ENCODE measurements at places on chromosomes 3 and 15.

DNA sequence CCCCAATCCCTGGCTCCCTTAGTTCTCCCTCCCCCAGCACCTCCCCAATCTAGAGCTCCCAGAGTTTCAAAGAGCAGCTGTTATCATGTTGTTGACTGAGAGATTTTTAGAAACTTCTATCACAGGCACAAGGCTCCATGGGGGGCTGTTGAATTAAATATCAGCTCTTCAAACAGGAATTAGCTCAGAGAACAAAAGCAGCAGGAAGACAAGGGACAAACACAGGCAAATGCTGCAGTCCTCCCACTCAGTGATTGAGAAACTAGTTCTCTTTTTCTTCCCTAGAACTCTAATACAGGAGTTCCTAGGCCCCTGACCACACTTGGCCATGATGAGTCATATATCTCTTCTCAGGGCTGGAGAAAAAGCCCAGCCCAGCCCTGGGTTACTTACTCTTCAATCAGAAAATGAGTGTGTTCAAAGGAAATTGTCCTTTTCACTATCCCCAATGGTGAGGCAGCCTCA, 262.1 kb downstream of the IGSF11 start:
- DNase-seq: no peak

DNA sequence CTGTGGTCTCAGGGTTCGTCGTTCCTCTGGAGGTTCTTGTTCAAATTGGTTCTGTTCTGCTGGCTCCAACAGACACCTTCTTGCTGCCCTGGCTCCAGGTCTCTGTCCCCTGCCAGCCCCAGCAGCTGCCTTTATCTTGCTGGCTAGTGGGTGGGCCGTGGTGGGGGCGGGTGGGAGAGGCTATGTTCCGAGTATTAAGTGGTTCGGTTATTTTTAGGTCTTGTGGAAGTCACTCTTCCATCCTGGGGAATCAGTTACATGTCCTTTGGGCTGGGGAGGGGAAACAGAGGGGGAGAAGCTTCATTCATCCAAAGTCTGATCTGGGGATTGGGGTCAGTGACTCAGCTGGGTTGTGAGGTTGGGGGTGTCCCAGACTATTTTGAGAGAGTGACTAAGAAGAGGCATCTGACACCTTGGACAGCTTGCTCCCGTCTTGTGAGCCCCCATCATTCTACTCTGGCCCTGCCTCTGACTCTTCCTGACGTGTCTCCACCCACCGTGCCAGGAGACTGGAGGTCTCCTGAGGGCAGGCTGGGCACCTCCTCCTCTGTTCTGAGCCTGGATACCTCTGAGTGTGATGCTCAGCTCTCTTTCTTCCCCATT, at the start of gene XIRP1:
Gene XIRP1 (minus strand): TSS at position 106 of the 603 bp plus-strand sequence. CDS start 3,150 bp downstream, outside the sequence.
- no peak for DNase-seq

GRCh38 chr3:186315581-186316354, 46.3 kb downstream of the DGKG start:
- DNase-seq: no peak

GRCh38 chr15:74040109-74040850, 42.1 kb downstream of the GOLGA6A start:
- DNase-seq: no peak

DNA sequence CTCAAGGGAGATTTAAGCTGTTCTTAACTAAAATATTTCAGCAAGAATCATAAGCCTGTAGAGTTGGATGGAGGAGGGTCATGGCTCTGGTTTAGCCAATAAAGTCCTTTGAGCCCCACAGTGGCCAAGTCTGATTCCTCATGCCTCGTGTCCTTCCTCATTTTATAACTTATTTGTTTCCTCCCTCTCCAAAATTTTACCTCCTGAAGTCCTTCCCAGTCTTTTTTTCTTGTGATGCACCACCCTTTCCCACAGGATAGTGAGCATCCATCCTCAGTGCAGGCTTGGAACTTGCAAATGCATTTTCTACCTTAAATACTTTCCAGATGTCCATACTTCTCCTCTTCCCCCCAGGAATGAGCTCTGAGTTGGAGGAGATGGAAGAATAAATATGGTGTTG, 162.7 kb upstream of the AGTR1 start:
- DNase-seq: no peak

DNA sequence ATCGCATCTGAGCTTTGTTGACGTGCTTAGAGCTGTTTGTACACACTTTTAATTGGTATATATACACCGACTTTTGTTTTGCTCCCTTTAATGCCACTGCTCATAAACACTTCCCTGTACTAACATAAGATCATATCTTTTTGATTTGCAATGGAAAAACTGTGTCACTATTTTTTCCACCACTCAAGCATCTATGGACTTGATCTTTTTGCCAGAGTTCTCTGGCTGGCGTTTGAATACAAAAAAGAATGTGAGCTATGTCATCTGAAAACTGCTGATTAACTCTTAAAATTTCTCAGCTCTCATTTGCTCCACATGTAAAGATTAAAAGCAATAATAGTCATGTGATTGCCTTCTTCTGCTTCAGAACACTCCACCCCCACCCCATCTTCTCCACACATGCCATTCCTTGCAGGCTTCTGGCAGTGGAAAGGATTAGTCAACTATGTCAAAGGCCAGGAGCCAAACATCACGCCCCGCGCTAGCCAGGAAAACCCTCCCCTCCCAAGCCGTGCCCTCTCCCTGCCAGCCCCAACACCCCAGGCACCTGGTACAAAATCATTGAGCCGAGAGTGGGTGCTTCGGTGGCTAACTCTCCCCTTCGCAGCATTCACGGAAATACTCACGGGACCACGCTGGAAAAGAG, 123.4 kb upstream of the MEF2A start:
- no peak for DNase-seq

DNA sequence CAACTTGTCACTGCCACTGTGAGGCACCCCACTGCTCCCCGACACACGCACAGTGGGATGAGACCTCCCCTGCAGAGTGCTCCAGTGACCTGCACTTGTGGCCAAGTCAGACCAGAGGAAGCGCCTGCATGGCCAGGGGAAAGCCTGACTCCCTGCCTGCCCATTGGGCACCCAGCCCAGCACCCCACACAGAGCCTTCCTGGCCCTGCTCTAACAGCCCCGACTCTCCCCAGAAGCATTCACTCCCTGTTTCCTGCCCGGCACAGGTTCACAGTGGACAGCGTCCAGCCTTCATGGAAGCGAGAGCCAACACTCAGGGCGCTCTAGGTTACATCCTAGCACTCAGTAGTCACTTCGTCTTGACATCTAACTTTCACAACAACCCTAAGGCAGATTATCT, 27.8 kb downstream of the RBPMS2 start:
- DNase-seq: no peak

DNA sequence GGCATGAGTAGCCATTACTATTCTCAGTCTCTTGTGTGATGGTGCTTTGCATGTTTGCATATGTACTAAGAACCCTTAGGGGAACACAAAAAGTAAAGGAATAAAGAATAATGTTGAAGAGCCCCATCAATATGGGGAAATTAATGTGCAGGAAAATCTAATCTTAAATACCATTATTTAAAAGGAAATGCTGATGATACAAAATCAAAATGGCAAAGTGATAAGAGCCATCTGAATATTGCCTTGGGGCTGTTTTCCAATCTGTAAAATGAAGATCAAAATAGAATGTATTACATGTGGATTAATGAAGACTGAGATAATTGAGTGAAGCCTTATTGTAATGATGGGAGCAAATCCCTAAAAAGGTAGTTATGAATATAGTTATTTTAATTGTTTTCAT, 771.4 kb downstream of the GRM7 start:
- DNase-seq: no peak

- DNase-seq: peak; percentile 42
Measured at GRCh38 chr3:154904328-154904727, 175.8 kb upstream of the MME start.

DNA sequence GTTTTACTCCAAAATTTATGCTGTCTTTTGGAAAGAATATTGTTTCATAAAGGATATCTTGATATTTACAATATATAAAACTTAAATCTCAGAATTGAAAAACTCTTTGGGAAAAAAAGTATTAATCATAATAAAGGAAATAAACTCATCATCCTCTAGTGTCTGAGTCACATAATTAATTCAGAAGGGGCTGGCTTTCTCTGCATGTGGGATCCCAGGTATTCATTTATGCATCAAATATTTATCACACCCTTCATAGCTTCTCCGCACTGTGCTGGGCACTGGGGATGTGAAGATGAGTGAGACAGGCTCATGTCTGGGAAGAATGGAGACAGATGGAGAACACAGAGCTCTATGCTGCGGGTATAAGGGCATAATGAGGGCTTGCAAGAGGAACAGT, 65.6 kb downstream of the CCNL1 start:
- no peak for DNase-seq

DNA sequence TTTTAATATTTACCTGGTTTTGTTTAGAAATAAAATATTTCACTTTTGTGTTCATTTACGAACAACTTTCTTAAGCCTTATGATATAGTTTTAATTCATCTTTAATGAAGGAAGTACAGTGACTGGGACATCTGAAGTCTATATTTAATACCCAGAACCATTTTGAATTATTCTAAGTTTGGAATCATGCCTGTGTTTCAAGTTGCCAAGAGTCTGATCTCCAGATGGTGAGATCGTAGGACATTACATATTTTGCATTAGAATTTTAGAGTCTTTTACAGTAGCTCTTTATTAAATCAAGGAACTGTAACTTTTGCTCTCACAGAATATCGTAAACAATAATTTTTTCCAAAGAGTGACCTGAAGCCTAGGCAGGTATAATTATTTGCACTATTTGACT, 420.7 kb downstream of the SI start:
- DNase-seq: no peak

GRCh38 chr15:38720893-38721567, 156.4 kb upstream of the RASGRP1 start:
- no peak for DNase-seq

DNA sequence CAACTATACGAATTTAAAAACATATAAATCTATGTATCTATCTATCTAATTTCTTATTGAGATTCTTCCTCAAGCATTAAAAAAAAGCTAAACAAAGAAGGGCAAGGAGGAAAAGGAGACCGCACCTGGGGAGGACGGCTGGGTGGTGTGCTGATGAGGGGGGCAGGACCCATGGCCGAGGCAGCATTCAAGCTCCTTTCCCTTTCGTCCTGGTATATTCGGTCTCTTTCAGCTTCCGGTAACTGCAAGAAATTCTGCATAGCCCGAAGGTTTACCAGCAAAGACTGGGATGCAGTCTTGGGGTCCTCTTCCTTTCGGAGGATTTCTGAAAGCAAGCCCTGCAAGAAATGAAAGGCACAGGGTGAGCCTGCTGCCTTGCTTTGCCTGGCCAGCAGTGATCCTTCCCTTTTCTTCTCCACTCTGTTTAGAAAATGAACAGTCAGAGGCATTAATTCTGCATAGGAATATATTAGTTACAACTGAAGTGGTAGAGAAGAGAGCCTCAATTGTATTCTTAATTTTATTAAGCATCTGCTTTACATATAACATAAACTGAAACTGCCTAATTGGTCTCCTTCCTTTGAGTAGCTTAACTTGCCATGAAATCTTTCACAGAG, 38.8 kb downstream of the SATB1 start:
- DNase-seq: no peak

DNA sequence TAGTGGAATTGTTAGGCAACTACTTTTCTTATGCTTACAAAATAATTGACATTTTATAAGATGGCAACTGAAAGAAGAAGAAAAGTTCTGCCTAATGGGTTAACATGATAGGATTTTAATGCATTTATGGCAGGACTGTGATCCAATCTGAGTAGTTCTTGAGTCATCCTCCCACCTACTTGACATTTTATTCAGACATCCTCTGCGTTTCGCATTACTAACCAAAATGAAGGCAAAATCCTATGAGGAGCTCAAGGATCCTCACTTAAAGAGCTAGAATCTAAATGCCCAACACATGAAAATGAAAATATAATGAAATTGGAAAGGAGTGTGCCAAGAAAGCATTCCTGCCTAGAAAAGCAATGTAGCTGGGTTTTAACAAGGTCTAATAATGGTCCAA, 581.1 kb upstream of the SEMA6D start:
- no peak for DNase-seq

DNA sequence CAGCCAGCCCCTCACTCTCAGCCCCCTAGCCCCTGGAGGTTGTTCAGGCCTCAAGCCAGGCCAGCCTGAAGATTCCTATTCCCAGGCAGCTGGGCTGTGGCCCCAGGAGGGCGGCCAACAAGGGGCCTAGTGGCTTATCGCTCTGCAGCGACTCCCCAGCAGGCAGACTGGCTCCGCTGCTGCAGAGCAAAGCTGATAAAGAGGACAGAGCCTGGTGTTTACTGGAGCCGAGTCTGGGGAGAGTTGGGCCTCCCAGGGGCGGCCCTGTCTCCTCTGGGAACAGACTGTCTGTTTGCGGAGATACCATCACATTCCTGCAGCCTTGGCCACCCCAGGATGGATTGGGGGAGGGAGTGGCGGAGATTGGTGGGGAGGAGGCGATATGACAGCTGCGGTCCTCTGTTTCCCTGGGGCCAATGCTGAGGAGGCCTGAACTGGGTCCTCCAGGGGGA, 22.4 kb upstream of the SMAD6 start:
- no peak for DNase-seq

DNA sequence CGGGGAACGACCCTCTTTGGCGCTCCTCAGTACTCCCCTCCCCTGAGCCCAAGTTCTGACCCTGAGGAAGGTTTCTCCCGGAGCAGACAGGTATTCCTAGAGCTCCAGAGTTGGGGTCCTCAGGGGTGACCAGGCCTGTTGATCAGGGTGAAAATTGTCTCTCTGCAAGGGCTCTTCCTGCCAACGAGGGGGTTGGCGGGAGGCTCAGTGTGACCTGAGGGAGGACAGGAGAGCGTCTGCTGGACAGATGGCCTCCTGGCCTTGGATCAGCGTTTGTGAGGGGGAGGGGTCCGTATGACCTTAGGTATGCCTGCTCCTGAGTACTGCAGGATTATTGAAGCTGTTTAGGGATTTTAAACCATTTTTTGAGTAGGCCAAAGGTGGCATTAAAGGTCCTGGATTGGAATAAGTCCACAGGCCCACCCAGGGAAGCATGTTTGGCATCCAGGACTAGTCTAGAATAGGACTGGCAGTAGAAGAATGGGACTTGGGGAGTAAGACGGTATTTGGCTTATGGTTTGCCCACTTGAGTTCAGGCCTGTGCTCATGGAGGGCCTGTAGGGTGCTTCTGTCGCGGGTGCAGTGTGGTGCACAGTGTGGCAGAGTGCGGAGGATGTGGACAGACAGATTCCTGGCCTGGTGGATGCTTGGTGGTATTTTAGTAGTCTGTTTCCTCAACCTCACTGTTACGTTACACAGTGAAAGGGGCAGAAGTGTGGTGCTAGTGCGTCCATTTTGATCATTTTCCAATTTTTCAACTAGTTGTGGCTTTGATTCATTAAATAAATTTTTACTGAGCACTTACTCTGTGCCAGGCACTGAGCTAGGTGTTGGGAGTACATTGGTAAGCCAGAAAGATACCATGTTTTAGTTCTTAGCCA, 959 bp downstream of the ZNF592 start:
- no peak for DNase-seq

DNA sequence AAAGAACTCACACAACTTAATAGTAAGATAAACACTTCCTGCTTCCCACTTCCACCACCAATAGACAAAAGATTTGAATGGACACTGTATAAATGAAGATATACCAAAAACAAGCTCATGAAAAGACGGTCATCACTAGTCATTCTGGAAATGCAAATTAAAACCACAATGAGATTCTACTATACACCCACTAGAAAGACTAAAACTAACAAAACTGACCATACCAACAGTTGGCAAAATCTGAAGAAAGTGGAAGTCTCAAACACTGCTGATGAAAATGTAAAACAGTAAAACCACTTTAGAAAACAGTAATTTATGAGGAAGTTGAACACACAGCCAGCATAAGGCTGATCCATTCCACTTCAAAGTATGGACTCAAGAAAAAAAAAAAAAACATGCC, 35.6 kb upstream of the CD96 start:
- DNase-seq: no peak
